ENCODE measurements at places on chromosomes 6 and 20. TPM values are rescaled to one million over a fixed set of nuclear protein-coding genes. Genes with fewer than 3 reads are reported as not detected.

GRCh38 chr6:13063300-13063918, 264.9 kb downstream of the TBC1D7 start:
- no peak for DNase-seq

DNA sequence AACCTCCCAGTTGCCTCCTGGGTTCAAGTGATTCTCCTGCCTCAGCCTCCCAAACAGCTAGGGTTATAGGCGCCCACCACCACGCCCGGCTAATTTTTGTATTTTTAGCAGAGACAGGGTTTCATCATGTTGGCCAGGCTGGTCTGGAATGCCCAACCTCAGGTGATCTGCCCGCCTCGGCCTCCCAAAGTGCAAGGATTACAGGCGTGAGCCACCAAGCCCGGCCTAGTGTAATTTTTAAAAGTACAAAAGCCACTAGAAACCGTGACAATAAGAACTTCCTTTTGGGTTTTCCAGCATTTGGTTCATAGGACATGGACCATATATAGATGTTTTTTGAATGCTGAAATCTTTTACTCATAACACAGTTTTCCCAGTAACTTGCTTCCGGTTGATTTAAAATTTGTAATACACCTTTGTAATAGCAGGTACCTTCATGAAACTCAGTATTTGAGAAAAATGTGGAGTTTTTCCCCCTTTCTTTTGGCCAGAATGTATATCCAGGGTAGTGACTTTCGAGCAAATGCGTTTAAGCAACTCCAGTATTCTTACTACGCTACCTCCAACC, 467 bp downstream of the PXT1 start:
- DNase-seq, result no peak

GRCh38 chr6:165448210-165448609, 138.8 kb upstream of the C6orf118 start:
- no peak for DNase-seq

GRCh38 chr6:122736616-122737015, 42.9 kb upstream of the FABP7 start:
- DNase-seq, result no peak

GRCh38 chr20:63782051-63782471, 42.5 kb downstream of the SLC2A4RG start:
- DNase-seq, result no peak

GRCh38 chr6:149266659-149267058, 50.9 kb upstream of the TAB2 start:
- DNase-seq, result no peak

- DNase-seq, result no peak
These were observed 59.5 kb downstream of the CBFA2T2 start for GRCh38 chr20:33549229-33549999.

GRCh38 chr20:38579219-38579910, 1.6 kb upstream of the ADIG start:
- DNase-seq, result no peak

DNA sequence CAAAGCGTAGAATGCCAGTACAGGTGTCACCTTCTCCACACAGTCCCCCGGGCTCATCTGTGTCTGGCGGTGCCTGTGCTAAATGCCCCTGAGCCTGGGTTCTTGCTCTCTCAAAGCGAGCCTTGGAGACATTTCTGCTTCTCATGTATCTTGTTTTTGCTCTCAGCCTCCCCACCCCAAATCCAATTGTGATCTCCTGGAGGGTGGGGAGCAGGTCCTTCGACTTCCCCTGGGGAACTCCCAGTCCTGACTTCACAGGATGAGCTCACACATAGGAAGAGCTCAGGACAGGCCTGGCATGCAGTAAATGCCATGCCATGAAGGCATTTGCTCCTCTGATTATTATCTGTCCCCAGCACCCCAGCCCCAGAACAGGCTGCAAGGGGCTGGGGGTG, 58.1 kb downstream of the NOL4L start:
- DNase-seq, result no peak

- DNase-seq, result no peak
These were observed 46.9 kb upstream of the POPDC3 start for GRCh38 chr6:105226598-105227294.

DNA sequence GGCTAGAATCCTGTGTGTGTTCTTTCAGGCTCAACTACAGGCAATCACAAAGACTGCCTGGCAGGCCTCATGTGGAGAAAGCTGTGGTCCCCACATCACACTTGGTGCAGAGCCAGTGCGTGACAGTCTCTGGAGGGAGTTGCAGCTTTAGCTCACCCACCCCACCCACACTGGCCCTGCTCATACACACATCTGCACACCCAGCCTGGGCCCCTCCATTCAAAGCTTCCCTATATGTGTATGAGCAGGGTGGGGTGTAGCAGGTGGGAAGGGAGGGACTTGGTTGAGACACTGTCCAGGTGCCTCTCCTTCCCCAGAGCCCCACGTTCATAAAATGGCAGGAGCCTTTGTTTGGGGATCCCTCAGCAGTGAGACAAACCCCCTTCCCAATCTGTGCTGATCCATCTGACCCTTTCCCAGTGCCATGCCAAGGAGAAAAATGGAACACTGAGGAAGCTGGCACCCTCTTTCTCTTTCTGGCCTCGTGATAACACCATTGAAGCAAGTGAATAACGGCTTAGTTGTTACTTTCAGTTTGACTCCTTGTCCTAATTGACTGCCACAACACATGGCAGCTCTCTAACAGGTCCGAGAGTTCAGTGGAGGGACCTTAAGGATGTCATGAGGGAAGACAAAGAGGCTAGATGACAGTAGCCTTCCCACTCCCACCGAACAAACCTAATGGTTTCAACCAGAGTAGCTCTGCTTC, 53.8 kb upstream of the NRSN1 start:
- no peak for DNase-seq

DNA sequence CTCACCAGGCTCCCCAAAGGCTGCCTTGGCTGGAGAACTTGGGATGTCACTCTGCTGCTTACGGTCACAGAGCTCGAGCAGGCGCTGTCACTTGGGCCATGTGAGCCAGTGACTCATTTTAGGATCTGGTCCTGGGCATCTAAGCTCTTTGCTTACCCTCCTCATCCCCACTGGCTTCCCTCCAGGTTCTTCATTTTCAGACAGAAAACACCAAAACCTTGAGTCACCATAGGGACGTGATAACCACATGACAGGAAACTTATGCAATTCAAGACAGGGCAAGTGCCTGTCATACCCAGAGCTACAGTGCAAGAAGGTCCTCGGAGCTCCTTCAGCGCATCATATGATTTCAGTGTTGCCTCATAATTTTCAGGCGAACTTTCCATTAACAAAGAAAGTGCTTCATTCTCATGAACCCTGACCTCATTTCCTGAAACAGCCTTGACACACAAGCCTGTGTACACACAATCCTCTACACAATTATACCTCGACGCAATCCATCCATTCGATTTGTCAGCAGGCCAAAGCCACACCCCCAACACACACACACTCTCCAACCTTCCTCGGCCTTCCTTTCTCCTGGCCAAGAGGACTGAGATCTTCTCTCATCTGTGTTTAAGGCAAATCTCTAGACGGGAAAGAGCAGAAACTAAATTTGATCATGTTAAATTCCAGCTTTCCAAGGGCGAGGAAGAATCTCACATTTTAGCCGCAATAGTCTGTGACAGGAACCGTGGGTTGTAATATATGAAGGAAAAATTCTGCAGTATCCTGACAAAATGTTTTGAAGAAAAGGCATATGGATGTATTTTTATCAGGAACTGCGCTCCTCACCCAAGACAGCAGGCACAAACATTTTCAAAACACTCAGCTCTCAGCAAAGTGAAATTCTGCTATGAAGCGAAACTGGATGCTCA, 25.3 kb downstream of the TBC1D7 start:
- DNase-seq, result peak; percentile 98

- no peak for DNase-seq
These were observed 39.0 kb upstream of the PRND start for GRCh38 chr20:4682682-4683081.

- peak; percentile 73 for DNase-seq
These were observed 129.1 kb upstream of the SMLR1 start for GRCh38 chr6:130697995-130698535.

DNA sequence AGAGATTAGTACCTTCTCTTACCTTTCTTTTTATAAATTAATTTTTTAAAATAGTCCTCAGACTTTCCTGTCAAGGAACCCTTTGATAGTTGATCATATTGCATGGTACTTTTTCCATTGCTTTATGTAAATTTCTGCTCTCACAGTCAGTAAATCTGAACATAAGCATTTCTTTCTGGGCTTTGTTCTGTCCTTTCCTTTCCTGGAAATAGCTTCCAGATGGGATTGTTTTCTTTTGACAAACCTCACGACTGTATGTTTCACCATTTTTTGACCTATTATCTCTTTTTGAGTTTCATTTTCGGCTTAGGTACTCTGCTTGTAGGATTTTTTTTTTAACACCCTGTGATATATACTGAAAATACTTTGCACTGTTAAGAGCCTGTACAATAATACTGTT, 32.6 kb downstream of the UTRN start:
- no peak for DNase-seq

DNA sequence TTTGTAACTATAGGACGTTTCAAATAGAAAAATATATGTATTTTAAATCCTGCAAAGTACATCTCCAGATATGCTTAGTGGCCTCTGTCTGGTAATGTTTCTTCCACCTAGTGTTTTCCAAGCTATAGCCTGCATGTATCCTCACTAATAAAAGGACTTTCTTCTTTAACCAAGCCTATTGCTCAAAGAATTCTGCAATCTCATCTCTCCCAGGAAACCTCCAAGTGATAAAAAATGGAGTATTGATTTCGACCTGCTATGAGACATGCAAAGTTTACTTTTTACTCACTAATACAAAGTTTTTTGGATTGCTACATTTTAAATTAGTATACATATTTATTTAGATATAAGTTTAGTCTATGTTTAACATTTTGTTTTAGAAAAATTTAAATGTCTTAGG, 23.3 kb downstream of the ADGRB3 start:
- DNase-seq, result no peak

DNA sequence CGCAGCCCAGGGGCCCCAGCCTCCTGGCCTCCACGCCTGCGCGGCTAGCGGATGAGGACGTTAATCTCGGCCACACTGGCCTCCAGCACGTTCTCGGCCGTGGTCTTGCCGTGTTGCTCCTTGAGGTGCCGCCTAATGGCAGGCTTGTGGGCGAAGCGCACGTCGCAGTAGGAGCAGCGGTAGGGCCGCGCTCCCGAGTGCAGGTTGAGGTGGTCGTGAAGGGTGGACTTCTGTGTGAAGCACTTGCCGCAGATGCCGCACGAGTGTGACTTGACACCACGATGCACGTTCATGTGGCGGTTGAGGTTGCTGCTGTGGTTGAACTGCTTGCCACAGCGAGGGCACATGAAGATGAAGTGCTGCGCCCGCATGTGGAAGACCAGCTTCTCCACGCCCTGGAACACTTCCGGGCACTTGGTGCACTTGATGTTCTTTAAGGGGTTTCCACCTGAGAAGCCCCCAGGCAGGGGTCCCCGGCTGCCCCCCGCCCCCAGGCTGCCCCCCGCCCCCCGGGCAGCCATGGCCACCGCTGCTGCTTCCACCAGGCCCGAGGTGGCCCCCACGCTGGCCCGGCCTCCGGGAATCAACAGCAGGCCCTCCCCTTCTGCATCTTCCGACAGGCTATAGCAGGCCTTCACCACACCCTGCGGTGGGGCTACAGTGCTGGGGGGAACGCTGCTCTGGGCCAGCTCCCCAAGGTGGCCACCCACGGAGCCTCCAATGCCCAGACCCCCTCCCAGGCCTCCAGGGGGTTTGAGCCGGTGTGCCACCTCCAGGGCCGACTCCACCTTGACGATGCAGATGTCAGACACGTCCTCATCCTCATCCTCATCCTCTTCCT, 1.8 kb downstream of the ZBTB12 start:
- DNase-seq, result no peak

The TMC2 gene
- under 0.01 TPM for total RNA-seq

The REM1 gene
- total RNA-seq, result not detected

The RGS17 gene
- 5.9 TPM for total RNA-seq

The RBPJL gene
- not detected for total RNA-seq

The MACROD2 gene
- 1.0 TPM for total RNA-seq

The TREM2 gene
- under 0.01 TPM for total RNA-seq

The SAMD5 gene
- total RNA-seq, result 4.0 TPM

The NOTCH4 gene
- total RNA-seq, result 0.77 TPM
